ENCODE measurements at places on chromosomes 2 and 18.

- DNase-seq = no peak
Measured at GRCh38 chr2:207513551-207514257, 16.1 kb upstream of the CREB1 start.

- DNase-seq = peak; percentile 98
Measured at GRCh38 chr18:2994603-2995432, 18.1 kb downstream of the LPIN2 start.

DNA sequence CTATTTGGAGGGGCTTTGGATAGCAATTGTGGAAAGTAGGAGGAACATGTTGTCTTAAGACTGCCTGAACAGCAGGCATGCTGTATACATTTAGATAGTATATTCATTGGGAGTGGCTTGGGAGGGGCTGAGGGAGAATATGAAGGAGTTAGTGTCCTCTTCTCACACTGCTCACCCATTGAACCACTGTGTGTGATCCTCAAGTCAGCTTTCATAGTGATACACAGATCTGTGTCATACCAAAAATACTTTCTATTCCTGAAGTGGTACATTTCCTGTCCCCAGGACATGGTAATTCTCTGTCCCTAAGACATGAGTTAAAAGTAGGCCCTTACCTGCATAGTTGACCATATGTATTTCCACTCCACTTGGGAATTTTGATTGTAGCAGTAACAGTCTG lies 9.6 kb downstream of the NEMP2 start:
- no peak for DNase-seq

DNA sequence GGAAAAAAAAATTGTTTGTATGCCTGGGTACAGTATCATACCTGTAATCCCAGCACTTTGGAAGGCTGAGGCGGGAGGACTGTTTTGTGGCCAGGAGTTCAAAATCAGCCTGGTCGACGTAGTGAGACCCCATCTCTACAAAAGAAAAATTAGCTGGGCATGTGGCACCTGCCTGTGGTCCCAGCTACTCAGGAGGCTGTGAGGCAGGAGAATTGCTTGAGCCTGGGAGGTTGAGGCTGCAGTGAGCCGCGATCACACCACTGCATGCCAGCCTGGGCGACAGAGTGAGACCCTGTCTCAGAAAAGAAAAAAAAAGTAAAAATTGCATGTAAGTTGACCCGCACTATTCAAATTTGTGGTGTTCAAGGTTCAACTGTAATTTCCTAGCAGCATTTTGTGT lies 32.9 kb downstream of the YIPF4 start:
- DNase-seq = no peak

- DNase-seq = no peak
Measured at GRCh38 chr2:70354264-70354949, 52.5 kb upstream of the FAM136A start.

DNA sequence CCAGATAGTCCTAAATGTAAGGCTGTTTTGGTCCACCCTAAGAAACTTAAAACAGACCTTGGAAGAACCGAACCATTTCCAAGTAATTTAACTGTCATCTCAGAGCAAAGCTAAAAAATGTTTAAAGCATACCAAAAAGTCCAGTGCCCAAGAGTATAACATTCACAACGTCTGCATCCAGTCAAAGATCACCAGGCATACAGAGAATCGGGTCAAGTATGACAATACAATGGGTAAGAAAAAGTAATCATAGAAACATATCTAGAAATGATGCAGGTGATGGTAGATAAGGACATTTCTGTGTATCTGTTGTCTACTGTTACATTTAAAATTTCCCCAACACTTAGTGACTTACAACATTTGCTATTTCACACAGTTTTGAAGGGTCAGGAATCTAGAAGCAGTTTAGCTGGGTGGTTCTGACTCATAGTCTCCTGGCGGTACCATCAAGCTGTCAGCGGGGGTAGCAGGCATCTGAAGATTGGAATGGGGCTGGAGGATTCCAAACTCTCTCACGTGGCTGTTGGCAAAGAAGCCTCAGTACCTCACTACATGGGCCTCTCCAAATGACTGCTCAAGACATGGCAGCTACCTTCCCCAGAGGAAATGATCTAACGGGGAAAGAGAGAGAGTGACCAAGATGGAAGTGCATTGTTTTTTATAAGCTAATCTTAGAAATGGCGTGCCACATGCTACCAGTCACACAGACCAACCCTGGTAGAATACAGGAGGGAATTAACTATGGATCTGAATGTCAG lies 36.6 kb upstream of the DYNC2LI1 start:
- no peak for DNase-seq

GRCh38 chr2:239736358-239737143 lies 288.6 kb downstream of the NDUFA10 start:
- DNase-seq = no peak

GRCh38 chr2:139790136-139790535 lies 1009.9 kb upstream of the NXPH2 start:
- DNase-seq = no peak

GRCh38 chr2:230731512-230731911 lies 18.9 kb downstream of the CAB39 start:
- no peak for DNase-seq

GRCh38 chr2:204274429-204274828 lies 270.8 kb upstream of the PARD3B start:
- no peak for DNase-seq

GRCh38 chr18:27467073-27467472 lies 282.0 kb upstream of the CHST9 start:
- DNase-seq = no peak

- DNase-seq = no peak
Measured at GRCh38 chr2:53467467-53468180, 300.0 kb upstream of the CHAC2 start.

- DNase-seq = peak; percentile 76
Measured at GRCh38 chr2:45860136-45861121, 209.0 kb downstream of the PRKCE start.

GRCh38 chr2:134926231-134926931 lies 7.8 kb downstream of the CCNT2 start:
- no peak for DNase-seq

- no peak for DNase-seq
Measured at GRCh38 chr2:226742347-226742746, 57.3 kb downstream of the IRS1 start.

DNA sequence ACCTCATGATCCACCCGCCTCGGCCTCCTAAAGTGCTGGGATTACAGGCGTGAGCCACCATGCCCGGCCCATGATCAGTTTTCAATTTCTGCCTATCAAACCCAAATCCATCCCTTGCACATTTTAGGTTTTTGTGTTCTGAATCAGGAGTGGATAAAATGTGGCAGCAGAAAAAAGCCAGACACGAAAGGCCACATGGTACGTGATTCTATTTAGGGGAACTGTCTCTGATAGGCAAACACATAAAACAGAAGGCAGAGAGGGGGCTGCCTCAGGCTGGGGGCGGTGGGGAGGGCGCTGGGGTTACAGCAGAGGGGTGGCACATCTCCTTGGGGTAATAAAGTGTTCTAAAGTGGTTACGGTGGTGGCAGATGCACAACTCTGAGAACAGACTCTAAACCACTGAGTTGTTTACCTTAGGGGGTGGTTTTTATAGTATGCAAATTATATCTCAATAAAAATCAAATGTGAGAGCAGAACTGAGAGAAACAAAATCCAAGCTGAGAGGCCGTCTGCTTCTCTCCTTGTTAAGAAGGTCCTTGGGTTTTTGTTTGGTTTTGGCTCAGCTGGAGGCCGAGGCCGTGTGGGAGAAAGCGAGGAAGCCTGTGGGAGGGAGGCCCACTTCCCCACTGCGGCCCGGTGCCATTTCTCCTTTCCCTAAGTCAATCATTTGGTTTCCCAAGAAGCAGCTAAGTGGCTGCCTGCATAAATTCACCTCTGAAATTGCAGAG lies 78.0 kb downstream of the SOWAHC start:
- no peak for DNase-seq

DNA sequence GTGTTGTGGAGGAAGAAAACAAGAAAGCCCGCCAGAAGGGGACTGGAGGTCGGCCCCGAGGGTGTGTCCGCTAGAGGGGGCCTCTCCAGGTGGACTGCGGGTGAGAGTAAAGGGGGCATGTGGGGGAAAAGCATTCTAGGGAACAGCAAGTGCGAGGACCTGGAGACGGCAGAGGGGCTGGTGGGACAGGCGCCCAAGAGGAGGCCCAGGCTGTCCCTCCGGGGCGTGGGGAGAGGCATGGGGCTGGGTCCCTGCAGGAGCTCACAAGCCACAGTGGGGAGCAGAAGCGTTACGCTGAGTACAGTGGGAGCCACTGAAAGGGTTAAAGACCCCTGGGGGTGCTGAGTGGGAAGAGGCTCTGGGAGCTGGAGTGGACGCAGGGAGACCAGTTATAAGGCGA lies 1.6 kb upstream of the KLF11 start:
- DNase-seq = no peak

- DNase-seq = peak; percentile 17
Measured at GRCh38 chr18:3248062-3248657, 559 bp downstream of the MYL12A start.

- no peak for DNase-seq
Measured at GRCh38 chr2:9124231-9124741, 82.3 kb upstream of the ASAP2 start.

- no peak for DNase-seq
Measured at GRCh38 chr2:64179582-64180321, 35.5 kb upstream of the PELI1 start.

DNA sequence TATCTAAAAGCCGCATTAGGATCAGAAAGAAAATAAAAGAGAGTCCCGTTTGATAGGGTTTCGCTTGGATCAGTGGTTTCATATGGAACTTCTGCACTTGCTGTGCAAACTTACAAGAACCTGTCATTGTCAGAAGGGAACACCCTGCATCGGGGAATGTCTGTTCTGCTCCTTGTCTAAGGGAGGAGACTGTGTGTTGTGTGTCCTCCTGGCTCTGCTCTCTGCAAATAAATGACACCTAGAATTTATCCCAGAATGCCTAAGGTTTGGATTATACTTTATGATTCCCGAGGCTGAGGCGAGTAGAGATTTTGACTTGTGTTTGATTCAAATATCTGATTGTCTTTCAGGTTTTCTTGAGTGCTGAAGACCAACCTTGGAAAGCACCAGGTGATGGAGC lies 785.1 kb downstream of the GALR1 start:
- DNase-seq = no peak

DNA sequence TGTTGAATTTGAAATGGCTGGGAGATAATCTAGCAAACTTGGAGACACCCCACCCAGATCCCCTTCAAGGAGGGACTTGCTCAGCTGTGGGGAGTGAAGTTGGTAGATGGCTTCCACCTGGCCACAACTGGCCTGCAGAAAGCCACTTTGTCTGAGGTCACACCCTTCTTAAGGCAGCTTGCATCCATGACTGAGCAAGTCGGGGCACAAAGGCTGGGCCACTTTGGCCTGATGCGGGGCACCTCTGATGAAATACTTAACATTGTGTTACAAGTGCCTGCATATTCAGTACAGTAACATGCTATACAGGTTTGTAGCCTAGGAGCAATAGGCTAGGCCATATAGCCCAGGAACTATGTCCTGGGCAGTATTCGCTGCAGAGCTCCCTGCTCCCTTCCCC lies 13.4 kb upstream of the RPL37A start:
- no peak for DNase-seq

DNA sequence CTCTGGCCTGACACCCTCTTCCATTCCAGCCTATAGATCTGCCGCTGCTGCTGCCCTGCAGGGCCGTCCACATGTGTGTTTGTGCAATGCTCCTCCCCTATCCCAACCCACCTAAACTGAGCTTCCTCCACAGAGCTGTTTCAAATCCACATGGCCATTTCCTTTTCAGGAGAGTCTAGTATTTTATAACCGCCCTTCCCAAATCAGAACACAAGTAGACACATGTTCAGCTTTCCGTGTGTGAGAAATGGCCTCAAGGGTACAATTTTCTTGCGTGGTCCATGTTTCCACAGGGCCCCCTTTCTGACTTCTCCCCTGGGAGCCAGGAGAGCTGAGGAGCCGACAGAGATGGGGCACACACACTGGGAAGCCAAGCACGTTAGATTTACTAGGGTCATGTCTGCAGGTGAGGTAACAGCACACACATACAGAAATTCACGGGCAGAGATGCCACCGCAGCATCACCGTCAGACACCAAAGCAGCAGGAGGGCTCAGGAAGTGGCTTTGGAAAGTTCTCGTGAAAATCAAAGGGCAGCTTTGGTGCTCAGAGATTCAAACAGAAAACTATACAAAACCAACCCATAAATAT lies 102.9 kb upstream of the TGFA start:
- DNase-seq = no peak

DNA sequence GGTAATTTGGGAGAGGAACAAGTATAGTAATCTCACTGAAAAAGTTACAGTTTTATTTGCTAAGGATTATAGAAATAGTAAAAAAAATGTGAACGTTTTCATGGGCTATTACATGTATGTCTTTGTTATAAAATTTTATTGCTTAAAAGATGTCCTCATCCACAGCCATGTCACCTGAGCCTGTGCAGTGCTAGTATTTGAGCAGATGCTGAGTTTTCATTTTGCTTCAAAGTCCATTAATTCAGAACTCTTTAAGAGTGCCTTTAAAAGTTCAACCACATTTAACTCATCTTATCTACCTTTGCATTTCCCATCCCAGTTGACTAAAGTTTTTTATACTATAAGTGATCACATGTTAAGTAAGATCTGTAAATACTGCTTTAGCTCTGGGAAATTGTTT lies 52.6 kb downstream of the DPP10 start:
- no peak for DNase-seq

GRCh38 chr18:22563164-22563583 lies 145.5 kb upstream of the CTAGE1 start:
- peak; percentile 53 for DNase-seq

- no peak for DNase-seq
Measured at GRCh38 chr18:34261865-34262780, 37.4 kb upstream of the NOL4 start.

- no peak for DNase-seq
Measured at GRCh38 chr2:39281391-39281790, 37.6 kb upstream of the CDKL4 start.

DNA sequence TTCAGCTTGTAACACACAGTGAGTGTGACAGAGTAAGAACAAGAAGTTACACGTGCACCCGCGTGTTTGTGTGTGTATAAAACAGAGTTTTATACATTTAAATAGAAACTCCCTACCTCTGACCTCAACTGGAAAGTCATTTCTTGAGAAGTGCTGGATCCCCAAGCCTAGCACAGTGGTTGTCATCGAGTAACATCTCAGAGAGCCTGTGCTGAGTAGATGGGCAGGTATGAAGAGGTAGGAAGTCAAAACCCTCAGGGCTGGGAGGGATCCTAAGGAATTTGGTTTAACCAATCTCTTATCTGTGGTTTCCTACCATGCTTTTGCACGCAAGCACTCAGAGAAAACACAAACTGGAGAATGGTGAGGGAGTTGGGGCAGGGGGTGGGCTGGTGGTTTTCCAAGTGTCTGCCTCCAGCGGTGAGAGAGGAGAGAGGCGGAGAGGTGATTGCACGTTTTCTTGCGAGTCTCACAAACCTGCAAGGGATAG lies 9.2 kb downstream of the ACOXL start:
- DNase-seq = peak; percentile 15

- no peak for DNase-seq
Measured at GRCh38 chr18:76265497-76266235, 229.4 kb downstream of the ZNF516 start.

GRCh38 chr2:150781142-150781541 lies 293.7 kb upstream of the RND3 start:
- no peak for DNase-seq

DNA sequence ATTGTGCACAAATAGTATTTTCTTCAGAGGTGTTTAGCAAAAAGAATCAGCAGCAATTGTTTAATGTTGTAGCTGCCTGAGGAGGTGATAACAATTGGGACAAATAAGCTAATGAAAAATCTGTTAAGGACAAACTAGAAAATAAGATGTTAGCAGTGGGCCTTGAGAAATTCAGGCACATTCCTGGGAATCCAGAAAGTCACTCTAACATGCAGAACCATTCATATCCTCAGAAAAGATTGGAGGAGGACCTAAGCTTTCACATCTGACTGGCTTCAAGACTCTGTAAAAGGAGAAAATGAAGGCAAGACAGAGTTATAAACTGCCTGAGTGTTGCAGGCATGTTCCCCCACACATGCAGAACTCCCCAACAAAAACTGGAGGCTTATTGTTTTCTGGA lies 353.5 kb upstream of the RGPD4 start:
- DNase-seq = no peak

Measured in hematopoietic multipotent progenitor cell treated with erythropoietin and hydrocortisone succinate and interleukin-3 and kit ligand, for 8 days (in vitro differentiated cells).